ENCODE measurements at places on chromosomes 3 and 15.

DNA sequence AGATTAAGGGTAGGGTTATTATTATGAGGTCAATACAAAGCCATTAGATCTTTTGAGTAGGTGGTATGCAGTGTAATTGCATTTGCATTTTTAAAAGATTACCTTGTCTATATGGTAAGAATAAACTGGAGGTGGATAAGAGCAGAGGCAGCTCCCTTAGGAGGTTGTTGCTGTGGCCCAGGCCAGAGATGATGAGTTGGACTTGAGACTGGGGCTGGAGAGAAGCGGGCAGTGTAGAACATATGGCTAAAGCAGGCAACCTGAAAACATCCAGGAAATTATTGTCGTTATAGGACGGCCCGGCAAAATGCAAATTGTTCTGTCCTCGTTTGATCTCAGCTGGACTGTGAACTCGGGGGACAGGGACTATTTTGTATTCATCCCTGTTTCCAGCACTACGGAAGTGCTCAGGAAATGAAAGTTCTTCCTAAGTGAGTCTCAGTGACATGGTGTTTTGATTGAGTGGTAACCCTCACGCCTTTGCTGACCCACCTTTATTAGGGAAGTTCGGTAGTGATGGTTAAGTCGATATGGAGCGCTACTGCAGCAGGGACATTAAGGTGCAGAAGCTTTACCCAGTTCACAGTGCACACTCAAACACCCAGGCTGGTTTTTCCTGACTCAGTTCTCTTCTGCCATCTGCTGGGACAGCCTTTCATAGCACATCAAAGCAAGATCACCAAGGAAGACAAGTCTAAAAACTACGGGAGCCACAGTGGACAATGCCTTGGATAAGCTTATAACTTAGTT lies 27.2 kb upstream of the VPS33B start:
- DNase-seq, result peak; percentile 68

- no peak for DNase-seq
Observed at GRCh38 chr3:21067031-21067813, 683.8 kb downstream of the ZNF385D start.

DNA sequence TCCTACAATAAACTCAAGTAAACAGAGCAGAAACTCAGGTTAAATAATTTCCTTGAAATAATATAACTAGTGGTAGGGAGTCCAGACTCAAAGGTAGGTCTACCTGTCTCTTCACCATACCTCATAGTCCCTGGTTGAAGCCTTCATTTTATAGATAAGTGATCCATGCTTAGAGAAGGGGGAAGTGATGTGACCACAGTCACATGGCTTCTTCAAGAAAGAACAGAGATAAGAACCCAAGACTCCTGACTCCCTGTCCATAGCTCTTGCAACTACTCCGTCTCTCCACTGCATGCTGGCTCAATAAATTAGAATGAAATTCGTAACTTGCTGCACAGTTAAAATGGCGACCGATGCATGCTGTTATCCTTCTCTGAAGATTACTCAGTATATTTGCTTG lies 11.0 kb upstream of the C15orf61 start:
- DNase-seq, result no peak

DNA sequence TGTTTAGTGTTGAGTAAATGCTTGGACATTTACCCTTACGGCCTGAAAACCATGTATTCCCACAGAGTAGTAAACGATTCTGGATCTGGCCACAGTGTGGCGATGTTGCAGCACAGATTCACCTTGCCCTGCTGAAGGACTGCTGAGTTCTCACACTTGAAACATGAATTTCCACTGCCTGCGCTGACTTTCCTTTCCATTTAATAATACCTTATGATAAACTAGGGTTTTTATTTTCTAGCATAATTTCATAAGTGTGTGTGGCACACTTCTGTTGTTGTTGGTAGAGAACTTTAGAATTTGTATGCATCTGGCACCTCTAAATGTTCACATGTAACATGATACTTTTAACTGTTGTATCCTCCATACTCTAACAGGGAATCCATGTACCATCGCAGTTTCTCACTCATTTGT lies 53.9 kb downstream of the C3orf38 start:
- peak; percentile 48 for DNase-seq

DNA sequence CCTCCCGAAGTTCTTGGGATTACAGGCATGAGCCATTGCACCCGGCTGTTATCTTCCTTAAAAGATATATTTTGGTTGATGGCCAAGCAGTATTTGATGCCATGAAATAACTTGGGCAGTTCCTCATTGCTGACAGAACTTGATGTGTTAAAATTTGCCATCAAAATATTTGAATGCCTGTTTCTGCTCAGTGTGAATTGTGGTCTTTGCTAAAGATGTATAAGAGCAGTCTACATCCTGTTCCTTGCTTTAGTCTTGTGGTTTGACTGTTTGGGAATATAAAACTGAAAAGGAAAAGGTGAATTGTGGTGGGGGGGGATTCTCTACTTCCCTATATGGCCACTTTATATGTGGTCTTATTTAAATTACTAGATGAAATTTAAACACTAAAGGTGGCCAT lies 14.0 kb downstream of the TRIM71 start:
- no peak for DNase-seq
